ENCODE measurements at places on chromosomes 11 and 22.

GRCh38 chr11:76215941-76216340, 9.6 kb upstream of the WNT11 start:
- no peak for DNase-seq

GRCh38 chr22:49986325-49986724, 25.8 kb downstream of the PIM3 start:
- no peak for DNase-seq

- no peak for DNase-seq
Observed at GRCh38 chr11:124899383-124900145, 1.9 kb upstream of the ROBO4 start.

DNA sequence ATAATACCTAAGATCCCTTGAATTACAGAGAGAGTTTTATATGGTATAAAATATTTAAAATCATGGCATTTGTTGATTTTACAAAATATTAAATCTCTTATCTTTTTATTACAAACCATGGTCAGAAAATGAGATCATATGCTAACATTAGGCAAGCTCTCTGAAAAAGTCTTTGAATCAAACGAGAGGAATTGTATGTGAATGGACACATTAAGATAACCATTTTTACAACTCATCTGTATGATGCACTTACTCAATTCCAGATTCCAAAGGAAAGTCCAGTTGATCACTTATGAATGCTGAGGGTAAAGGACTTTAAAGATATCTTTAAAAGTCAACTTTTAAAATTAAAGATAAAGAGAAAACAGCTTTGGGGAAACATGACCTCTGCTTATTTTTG, 83.5 kb upstream of the LUZP2 start:
- DNase-seq, result no peak

GRCh38 chr11:111840143-111840542, 31.2 kb downstream of the ALG9 start:
- DNase-seq, result no peak

GRCh38 chr11:27894552-27894951, 194.3 kb upstream of the BDNF start:
- no peak for DNase-seq

DNA sequence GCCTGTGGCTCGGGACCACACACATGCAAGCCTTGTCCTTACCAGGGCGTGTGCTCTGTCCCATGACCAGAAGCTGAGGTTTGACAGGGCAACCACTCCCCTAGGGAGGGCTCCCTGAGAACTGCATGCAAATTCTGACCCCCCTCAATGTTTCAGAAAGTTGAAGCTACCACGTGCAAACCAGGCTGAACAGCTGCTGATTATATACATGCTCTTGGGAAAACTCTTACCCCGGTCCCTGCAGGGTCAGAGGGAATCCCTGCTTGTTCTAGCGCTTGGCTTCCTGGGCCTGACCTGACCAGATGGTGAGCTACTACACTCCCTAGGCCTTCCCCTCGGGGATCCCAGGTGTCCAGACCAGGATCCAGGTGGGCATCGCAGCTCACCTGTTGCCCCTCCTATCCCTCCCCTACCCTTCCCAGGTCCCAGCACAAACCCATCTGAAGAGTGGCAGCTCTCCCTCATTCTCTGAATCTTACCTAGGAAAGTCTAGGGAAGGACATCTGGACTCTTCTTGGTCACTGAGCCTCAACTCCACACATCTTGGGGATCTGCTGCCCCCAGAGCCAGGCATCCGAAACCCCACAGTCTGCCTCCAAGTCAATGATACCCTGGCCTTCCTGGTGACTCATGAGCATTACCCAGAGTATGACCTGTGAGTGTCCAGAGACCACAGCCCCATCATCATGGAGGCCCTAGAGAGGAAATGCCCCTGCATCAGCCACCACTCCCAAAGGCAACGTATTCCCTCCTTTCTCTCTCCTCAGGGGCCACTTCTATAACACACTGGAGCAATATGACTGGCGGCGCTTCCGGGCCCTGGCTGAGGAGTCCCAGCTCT, 61.5 kb downstream of the BTG4 start:
- no peak for DNase-seq

DNA sequence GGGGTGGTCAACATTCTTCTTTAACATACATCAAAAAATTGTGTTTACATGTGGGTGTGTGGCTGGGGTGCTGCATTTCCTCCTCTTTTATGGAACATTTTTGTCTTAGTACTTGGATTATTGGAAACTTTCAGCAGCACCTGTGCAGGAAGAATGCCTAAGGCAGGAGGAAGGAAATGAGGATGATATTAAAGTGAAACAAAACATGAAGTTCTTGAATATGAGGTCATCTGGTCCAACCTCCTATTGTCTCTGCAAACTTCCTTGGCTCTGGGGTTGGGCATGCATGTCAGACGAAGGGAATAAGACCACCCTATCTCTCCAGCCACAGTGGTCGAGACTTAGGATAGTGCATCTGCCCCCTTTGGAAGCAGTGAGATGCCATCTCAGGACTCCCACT, 20.6 kb upstream of the OR9Q1 start:
- DNase-seq, result no peak

- DNase-seq, result no peak
Observed at GRCh38 chr11:16440136-16440535, 83.8 kb upstream of the SOX6 start.

DNA sequence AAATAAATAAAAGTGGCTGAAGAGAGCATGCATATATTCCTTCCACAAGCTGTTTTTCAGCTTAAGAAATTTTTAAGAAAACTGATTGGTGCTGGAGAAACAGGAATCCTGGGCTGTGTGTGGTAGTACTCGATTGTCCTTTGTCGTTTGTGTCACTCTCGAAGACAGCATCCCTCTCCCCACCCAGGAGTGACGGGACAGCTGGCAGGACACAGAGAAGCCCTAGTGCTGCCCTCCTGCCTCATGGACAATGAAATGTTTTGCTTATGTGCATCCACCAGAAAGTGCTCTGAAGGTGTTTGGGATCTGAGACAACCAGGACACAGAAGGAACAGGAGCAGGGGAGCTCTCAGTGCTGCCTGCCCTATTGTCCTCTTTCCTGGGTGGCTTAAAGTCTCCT, 12.8 kb downstream of the PLAAT4 start:
- peak; percentile 21 for DNase-seq

GRCh38 chr11:35344681-35345574, 74.4 kb downstream of the SLC1A2 start:
- no peak for DNase-seq

- no peak for DNase-seq
Observed at GRCh38 chr11:35794333-35794732, 131.8 kb downstream of the TRIM44 start.

GRCh38 chr11:9008011-9008550, 4.3 kb upstream of the NRIP3 start:
- no peak for DNase-seq

- no peak for DNase-seq
Observed at GRCh38 chr11:102114032-102114431, 3.8 kb downstream of the YAP1 start.

- DNase-seq, result no peak
Observed at GRCh38 chr11:65538232-65538914, 13.5 kb downstream of the SCYL1 start.

GRCh38 chr11:112631333-112631732, 329.9 kb upstream of the NCAM1 start:
- DNase-seq, result no peak

- no peak for DNase-seq
Observed at GRCh38 chr11:41449483-41450050, 9.9 kb downstream of the LRRC4C start.

DNA sequence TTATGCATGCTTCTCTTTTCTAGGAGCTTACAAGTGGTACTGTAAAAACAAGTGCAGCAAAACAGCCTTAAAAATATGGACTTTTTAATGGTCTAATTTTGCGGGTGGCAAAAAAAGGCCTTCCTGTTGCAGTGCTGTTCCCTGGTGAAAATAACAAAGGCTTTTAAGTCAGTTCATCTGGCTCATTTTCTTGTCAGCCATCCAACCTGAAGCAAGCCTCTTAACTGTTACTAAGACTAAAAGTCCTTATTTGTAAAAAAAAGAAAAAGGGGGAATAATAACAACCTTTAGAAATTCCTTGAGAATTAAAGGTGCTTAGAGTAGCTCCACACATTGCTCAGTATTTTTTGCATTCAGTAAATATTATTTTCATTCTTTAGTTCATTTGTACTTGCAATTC, 200.5 kb upstream of the CHORDC1 start:
- no peak for DNase-seq

DNA sequence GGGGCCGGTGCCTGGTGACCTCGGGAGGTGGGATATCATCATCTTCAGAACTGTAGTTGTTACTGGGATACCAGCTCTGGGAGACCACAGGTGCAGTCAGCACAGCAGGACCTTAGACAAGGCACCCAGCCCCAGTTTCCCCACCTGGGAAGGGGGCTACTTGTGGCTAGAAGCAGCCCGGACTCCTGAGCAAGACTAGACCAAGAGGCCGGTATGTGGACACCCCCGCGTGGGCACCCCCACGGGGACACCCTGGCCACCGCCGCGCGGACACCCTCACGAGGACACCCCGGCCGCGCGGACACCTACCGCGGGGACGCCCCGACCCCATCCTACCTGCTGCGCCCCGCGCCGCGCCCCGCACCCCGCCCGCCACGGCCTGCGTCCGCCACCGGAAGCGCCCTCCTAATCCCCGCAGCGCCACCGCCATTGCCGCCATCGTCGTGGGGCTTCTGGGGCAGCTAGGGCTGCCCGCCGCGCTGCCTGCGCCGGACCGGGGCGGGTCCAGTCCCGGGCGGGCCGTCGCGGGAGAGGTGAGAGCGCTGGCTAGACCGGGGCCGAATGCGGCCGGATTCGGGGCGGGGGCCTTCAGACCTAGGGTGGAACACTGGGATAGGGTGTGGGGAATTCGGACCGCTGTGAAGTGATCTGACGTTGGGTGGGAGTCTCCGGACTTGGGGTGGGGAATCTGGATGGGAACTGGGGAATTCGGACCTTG, at the start of the genes COMT and TXNRD2:
Gene COMT, plus strand, starts transcription at position 408 of the 718 bp plus-strand sequence. CDS start 20,755 bp downstream, outside the sequence.
Gene TXNRD2, minus strand, starts transcription at position 454 of the 718 bp plus-strand sequence. Its CDS starts 15 bp downstream, at position 439.
- peak; percentile 59 for DNase-seq

DNA sequence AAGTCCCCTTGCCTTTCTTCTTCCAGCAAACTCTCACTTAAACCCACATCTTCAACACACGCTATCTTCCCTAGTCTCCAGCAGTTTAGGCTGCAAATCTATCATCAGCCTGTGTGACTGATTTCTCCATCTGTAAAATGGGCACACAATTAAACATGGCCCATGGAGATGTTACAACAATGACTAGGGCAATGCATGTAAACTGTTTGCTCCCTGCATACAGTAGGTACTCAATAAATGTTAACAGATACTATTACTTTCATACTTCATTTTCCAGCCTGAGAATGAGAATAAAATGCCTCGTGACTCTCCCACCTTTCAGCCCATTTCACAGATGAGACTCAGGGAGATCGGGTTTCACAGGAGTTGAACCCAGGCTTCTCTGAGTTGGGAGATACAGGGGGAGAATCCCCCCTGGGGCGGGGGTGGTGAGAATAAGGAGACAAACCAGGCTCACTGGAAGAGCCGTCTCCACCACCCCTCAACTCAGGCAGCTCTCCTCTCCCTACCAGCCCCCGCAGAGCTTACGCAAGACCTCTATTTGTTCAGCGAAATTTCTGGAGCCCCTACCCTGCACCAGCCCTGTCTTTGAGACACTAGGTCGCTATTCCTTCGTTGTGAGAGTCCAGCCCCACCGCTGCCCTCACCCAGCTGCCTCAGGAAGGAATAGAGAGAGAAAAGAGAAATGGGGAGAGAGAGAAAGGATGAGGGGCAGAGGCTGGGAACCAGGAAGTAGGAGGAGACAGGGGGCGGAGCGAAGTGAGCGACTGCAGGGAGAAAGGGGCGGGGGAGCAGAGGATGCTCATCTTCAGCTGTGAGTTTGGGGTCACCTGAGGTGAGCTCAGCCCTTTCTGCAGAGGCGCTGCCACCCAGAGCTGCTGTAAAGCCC, 42.1 kb upstream of the KLHL35 start:
- no peak for DNase-seq

GRCh38 chr22:26559961-26560575, 29.9 kb downstream of the TPST2 start:
- DNase-seq, result no peak

DNA sequence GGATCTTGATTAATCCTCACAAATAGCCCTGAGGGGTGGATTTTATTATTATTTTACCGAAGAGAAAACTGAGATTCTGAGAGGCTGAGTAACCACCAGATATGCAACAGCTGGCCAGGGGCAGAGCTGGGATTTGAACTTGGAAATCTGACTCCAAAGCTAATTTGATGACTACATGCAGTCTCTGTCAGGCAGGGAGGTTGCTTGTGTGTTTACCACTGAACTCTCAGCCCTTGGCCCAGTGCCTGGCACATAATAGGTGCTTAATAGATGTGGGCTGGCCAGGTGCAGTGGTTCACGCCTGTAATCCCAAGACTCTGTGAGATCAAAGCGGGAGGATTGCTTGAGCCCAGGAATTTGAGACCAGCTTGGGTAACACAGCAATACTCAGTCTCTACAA, 121.7 kb upstream of the CRYBB3 start:
- DNase-seq, result no peak

- no peak for DNase-seq
Observed at GRCh38 chr11:1122664-1123002, 35.1 kb upstream of the MUC5AC start.

DNA sequence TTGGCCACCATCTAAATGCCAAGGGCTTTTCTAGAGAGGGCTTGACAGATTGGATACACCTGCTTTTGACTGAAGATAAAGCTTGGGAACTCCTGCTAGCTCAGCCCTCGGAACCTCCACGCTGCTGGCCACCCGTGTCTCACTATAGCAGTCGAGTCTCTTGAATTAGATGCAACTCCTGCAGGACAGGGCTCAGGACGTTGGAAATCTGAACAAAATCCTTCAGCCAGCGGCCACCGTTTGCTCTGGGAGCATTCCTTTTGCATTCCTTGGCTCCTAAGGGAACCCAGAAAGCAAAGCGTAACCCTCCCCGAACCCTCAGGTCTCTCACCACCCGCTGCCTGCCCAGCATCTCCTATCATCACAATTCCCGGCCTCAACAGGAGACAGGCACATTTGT, 77.8 kb downstream of the GRIK4 start:
- no peak for DNase-seq

DNA sequence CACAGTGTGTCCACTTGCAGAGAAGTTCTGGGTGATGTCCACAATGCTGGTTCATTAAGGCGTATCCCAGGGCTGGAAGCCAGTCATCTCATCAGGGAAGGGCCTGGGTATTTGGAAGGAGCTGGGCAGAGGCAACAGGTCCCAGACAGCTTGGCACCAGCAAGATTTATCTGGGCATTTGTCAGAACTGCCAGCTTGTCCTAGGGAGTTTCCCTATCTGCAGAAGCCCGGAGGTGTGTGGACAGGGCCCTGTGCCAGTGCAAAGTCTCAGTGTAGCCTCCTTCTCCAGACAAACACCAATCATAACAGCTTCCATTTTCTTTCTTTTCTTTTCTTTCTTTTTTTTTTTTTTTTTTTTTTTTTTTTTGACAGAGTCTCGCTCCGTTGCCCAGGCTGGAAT, 125.3 kb upstream of the TIMP3 start:
- no peak for DNase-seq

DNA sequence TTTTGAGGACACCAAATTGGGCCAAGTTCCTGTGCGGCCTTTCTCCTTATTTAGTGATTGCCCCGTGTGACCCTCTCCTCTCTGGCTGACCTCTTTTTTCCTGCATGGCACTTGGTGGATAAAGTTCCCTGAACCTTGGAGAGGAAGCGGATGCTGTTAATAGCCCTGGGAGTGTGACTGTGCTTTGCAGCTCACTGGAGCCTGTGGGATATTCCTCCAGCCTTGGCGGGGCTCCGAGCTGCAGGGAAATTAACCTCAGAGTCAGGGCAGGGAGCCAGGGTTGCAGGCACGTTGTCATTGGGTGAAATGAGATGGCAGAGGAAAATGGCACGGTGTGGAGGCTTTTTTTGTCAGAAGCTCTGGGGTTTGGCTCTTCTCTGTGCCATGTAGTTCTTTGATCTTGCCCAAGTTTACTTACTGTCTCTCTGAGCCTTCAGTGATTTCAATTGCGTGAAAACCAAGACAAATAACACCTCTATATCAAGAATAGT, 965 bp downstream of the OR9Q1 start:
- no peak for DNase-seq

GRCh38 chr11:71112454-71112853, 139.9 kb downstream of the SHANK2 start:
- DNase-seq, result no peak
